ENCODE measurements at places on chromosomes 3 and 15.

GRCh38 chr3:643376-643775, 446.8 kb downstream of the CHL1 start:
- DNase-seq: no peak

DNA sequence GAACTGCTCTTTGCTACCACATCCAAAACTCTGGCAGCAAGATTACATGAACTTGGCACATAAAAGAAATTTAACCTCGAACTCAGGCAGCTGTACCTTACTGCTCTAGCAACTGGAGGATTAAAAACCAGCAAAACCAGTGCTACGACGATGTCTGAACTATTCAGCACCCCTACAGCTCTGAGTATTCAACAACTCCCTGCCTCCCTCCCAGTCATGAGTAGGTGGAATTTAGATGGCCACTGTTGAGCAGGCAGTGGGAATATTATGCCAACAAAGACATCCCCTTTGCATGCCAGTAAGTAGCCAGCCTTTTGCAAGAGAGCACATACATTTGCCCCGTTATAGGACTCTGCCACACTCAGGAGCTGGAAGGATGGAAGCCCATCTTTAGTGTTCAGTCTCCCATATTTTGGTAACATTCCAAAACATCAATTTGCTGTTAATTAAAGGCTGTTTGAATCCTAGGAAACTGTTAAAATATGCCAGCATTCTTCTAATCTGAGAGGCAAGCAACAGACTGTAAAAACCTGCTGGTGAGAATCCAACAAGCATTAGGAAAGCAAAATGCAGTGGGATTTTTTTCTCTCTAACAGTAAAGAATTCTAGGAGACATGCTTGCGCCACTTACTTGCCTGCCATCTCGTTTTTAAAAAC, 85.4 kb downstream of the ZNF385D start:
- no peak for DNase-seq

DNA sequence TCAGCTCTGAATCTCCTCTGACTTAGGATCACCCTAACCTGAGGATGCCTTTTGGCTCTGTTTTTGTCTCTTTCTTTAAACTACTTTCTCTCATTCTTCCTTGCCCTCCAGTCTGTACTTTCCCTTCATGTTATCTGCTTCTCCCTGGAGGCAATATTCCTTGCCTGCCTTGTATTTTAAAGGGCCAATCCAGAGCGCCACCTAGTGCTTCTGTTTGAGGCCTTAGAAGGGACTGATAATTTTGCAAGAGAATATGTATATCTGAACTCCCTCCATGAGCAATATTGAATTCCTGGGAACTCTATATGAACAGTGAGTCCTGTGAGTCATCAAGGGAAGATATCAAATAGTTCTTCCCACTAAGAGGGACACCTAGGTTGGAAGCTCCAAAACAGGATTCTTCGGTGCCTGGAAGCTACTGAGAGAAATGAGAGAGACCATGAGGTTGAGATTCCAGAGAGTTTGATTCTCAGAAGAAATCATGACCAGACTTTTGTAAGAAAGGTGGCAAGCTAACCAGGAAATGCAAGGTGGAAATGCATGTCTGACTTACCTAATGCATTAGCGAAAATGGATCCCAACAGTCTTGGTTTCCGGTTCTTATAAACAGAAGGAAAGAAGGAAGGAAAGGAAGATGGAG, 203.8 kb upstream of the CD96 start:
- peak; percentile 3 for DNase-seq

GRCh38 chr3:150521463-150521862, 24.8 kb downstream of the SERP1 start:
- no peak for DNase-seq

DNA sequence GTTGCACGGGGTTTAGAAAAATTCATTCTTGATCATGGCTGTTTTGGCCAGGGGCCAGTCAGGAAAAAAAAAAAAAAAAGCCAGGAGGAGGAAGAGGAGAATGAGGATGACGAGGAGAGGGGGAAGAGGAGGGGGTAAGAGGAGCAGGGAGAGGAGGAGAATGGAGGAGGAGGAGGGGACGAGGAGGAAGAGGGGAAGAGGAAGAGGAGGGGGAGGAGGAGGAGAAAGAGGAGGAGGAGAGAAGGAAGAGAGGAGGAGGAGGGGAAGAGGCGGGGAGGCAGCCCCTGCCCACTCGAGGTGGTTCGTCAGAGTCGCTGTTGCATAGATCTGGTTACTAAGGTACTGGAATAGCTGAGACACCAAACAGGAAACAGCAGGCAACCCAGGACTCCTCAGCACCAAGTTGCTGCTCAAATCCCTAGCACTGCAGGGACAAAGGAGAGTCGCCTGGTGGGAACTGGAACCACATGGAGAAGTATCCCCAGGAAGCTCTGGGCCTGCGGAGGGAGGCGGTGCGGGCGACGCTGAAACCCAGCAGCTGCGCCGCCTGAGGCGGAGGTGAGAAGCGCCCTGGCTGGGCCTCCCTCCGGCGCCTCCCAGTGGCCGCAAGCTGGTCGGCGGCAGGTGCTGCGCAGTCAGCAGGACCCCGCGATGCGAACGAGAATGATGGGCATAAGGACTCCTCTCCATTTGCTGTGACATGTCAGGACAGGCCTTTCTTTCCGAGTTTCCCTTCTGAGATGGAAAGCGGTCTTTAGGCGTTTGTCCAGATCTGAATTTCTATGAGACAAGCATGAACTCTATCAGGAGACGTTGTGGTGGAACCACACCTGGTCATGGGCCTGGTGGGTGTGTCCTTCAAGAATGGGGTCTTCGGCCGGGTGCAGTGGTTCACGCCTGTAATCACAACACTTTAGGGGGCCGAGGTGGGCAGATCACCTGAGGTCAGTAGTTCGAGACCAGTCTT, 17.5 kb downstream of the FAM240A start:
- peak; percentile 62 for DNase-seq

- DNase-seq: no peak
Observed at GRCh38 chr3:186012137-186012536, 74.3 kb upstream of the TRA2B start.

- no peak for DNase-seq
Observed at GRCh38 chr3:195131176-195131575, 139.8 kb downstream of the XXYLT1 start.

GRCh38 chr3:139552632-139553365, 13.3 kb upstream of the RBP1 start:
- DNase-seq: no peak

DNA sequence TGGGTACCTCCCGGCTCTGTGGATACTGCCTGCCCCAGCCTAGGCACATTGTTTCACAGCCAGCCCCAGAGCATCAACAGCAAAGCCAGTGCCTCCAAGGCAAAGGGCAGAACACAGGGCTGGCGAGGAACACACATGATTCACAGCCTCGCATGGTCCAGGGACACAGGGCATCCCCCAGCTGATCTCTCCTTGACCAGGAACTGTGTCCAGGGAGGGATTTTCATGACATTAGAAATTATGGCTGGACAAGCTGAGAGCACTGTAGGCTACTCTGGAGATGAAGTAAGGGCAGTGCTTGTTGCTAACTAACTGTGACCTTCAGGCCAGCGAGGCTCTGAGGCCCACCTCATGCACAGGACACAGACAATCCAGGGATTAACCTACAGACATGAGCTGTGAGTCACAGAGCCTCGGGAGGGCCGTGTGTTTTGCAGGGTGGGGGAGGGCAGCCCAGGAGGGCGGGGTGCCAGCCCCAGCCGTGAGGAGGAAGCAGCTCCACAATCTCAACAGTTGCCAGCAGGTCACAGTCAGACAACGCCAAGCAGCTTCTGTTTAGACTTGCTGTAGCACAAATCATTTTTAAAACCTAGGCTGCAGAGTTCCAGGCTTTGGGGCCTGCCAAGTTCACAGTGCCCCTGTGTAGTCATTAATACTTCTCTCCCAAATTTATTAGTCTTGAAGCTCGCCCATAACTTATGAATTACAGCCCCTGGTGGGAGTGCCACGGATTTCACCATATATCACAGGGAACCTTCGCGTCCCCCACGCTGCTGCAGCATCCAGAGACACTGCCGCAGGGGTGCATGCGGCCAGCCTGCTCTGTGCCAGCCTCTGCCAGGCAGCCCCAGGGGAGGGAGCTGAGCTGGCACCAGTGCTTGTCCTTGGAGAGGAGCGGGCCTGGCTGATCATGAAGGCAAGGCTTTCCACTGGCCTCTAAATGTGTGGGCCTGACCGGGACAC, 114.7 kb downstream of the ETFA start:
- peak; percentile 29 for DNase-seq

DNA sequence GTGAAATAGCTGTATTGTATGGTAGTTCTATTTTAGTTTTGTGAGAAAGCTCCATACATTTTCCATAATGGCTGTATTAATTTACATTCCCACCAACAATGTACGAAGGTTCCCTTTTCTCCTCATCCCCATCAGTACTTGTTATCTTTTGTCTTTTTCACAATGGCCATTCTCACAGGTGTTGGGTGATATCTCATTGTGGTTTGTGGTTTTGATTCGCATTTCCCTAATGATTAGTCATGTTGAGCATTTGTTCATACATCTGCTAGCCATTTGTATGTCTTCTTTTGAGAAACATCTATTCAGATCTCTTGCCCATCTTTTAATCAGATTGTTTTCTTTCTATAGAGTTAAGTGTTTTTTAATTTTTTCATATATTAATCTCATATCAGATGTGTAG, 931.9 kb downstream of the IGSF11 start:
- no peak for DNase-seq

- DNase-seq: peak; percentile 77
Observed at GRCh38 chr15:91940496-91941381, 87.2 kb downstream of the SLCO3A1 start.

GRCh38 chr3:24582431-24583403, 88.1 kb upstream of the THRB start:
- DNase-seq: peak; percentile 12

DNA sequence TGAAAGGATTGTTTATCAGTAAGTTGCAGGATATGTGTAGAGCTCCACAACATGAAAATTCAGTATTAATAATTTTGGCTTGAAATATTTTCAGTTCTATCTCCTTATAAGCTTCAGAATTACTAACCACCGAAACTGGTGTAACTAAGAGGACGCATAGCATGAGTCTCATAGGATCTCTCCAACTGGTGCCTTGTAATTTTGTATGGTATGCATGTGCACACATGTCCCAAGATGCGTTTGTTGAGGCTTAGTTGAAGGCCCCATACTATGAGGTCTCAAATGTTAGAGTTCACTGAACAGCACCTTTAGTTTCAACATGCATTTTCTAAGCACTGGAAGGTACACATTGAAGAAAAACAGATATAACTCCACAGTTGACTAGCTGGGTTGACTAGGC, 195.4 kb downstream of the TP63 start:
- no peak for DNase-seq

DNA sequence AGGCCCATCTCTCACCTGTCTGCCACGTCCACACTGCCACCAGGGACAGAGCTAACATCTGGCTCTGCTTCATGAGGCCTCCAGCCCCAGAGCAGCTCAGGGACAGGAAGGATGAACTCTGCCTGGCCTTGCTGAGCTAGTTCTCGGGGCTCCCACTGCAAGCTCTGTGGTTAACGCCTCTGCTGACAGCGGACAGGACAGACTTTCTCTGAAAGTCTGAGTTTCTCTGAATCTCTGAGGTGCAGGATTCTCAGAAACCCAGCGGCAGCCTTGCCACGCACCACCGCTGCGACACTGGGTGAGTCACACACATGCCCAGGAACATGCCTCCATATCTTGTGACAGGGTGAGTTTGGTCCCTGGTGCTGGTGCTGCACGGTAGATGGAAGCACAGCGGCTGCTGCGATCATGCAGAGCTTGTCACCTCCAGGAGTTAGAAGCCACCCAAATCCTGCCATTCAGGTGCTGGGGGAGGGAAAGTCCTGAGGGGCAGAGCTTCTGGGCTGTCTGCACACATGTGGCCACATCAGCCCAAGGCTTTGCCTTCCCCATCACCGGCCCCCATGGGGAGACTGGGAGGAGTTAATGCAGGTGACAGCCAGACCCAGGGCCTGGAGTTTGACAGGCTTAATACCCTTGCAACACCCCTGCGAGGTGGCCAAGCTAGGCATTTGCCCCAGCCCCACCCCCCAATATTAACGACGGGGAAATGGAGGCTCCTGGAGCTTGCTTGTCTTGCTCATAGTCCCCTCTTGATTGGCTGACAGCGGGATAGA, 267.0 kb downstream of the PLCL2 start:
- peak; percentile 2 for DNase-seq

DNA sequence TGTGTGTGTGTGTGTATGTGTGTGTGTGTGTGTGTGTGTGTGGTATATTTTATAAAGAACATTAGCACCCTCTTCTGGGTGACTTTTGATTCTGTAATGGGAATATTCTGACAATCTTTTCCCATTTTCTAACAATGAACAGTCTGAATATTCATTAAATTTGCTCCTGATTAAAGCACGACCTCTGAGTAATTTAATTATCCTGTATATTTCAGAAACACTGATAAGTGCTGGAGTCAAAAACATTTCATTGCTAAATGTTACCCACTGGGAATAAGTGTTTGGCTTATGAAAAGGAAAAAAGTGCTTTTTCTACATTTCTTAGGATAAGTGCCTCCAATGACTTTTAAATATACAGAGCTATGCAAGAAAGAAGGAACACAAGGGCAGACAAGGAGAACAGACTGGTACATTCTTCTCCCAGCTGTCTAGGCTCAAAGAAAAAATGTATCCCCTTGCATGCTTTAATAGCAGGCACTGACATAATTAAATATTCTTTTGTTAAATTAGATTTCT, 32.3 kb upstream of the SYNPR start:
- no peak for DNase-seq

- peak; percentile 83 for DNase-seq
Observed at GRCh38 chr3:197734667-197735318, 1.9 kb downstream of the RUBCN start.

GRCh38 chr3:3448468-3448867, 269.0 kb upstream of the CRBN start:
- no peak for DNase-seq

DNA sequence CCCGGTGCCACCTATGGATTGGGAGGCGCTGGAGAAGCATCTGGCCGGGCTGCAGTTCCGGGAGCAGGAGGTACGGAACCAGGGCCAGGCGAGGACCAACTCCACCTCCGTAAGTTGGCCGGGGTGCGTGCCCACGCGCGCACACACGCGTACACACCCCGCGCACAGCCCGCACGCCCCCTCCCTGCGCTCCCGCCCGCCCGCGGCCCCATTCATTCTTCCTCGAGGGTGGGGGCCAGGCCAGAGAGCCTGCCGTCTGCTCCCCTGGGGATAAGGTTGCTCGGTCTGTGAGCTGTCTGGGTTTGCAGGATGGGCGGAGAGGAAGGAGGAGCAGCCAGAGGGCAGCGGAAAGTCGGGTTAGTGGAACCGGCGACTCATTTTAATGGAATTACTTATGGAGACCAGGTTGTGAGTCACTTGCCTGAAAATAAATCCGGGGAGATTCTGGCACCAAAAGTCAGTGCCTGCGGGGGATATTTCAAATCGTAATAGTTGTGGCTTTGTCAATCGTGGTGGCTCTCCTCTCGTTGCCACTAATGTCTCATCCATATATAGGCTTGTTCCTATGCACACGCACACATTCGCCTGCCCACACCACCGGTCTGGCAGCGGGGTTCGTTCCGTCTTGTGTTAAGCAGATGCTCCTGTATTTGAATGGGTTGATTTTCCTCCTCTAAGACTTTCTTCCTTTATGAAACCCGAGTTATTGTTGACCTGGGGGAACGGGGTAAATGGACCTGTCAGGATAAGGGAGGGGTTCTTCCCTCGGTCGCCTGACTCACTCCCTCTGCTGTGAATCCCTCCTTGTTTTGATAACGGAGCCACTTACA, 223.4 kb upstream of the IL12A start:
- peak; percentile 15 for DNase-seq
